ENCODE measurements at places on chromosomes 2 and 18.

DNA sequence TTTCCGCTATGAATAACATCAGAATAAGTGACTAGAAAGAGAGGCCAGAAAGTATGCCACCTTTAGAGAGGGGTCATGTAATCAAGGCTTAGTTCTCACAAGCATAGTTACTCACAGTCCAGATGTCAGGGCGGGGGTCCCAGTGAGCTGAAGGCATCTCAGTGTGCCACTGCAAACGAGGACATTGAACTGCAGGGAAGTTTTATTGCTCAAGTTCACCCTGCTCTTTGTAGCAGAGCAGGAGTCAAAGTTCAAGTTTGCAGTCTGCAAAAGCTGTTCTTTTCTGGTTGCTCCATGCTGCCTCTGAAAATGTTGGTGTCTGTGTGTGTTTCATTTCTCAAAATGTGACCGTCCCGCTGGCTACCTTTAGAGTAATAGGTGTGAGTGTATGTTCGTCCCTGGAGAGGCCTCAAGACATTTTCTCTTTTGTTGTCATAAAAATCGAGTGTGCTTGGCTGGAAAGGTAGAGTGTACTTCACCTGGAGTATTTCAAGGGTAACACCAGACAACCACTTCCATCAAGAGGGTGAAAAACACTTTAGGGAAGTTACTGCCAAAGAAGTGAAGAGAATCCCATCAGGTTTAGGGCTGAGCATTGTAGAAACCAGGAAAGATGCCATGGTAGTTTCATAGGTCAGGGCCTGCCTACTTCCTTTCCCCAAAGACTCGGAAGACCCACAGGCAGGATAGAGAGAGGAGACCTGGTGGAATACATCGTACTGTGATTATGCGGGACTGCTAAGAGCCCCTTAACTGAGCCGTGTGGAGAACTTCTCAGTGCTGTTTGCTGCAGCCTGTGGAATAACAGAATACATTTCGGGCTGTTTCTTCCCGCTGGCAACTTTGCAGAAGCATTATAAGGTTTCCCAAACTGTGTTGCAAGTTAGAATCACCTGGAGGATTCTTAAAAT, 89.9 kb downstream of the LYPD6 start:
- no peak for DNase-seq

GRCh38 chr2:239150125-239151011, 250.5 kb downstream of the HDAC4 start:
- no peak for DNase-seq

GRCh38 chr2:45497355-45497754, 113.7 kb downstream of the SRBD1 start:
- DNase-seq: peak; percentile 9

GRCh38 chr18:2222270-2223185, 348.8 kb downstream of the METTL4 start:
- peak; percentile 37 for DNase-seq

DNA sequence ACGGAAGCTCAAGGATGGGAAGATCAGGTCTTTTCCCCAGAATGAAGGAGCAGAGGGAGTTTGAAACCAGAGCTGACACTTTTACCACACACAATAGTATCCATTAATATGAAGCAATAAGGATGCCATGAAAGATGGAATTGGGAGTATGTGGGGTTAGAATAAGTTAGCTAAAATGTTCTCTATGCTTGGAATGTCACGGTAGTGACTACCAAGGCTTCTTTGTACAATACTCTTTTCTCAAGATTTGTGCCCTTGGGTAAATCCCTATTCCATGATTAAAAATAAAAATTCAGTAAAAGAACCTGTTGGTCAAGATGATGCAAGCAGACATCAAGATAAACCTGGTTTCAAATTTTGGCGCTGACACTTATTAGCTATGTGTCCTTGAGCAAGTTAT, 75.0 kb downstream of the NRXN1 start:
- DNase-seq: no peak

All from ELR (cell line).